Stimulated activated CD4-positive, alpha-beta T cell treated with anti-CD3 and anti-CD28 coated beads, Interleukin-2, amount 100 ng/mL, for 24 hours (primary cell): ENCODE measurements at places on chromosomes 6 and 20.

- no peak for DNase-seq
These were observed 627.3 kb downstream of the UTRN start for GRCh38 chr6:144912474-144912873.

GRCh38 chr6:23692184-23692583 lies 433.8 kb upstream of the NRSN1 start:
- DNase-seq = no peak

- DNase-seq = no peak
These were observed 38.6 kb downstream of the AKIRIN2 start for GRCh38 chr6:87663434-87663833.

DNA sequence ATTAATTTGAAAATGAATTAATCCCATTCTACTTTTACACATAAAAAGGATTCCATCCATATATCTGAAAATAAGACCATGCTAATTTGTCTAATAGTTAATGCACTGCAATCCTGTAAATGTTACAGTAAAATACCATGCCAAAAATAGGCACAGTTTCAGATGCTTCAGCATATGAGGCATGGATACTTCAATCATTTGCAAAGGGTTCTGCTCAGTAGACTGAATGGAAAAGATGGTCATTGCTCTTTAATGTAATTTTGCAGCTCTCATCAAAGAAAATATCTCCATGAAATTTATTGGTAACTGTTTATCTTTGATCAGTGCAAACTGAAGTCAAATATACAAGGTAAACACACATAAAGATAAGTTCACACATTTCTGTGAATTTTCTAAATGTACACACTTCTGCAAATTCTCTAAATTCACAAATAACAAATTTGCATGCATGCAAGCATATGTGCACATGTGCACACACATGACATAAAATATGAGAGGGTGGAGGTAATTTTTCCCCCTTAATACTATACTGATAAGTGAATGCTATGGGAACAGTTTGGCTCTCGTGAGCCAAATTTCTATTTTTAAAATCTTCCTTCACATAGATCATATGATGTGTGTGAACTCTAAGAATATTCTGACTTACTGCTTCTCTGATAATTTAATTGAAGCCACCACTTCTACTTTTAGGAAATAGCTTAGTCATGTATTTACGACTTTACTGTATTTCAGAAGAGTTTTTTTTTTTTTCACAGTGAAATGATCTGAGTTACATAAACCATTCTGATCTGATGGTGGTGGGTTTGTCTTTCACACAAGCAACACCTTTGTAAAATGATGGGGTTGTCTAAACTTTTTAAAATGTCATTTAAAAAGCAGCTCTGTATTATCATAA lies 996.8 kb upstream of the CITED2 start:
- DNase-seq = no peak

GRCh38 chr6:26452631-26453235 lies 5.0 kb upstream of the BTN2A1 start:
- no peak for DNase-seq

DNA sequence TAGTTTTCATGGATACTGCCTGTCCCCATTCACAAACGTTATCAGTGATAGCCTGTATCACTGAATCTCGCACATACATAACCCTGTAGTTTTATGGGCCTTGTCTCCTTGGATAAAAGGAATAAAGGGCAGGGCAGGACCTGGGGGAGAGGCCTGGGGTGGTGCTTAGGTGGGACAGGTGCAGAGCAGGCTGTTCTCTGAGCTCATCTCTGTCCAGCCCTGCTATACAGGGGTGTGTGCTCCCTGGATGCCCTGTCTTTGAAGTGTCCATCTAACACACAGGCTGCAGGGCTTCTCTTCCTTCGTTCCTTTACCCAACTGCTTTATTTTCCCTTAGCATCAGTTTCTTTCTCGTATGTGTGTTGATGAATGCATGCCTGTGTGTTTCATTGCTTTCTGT lies 26.4 kb downstream of the BRPF3 start:
- DNase-seq = no peak

DNA sequence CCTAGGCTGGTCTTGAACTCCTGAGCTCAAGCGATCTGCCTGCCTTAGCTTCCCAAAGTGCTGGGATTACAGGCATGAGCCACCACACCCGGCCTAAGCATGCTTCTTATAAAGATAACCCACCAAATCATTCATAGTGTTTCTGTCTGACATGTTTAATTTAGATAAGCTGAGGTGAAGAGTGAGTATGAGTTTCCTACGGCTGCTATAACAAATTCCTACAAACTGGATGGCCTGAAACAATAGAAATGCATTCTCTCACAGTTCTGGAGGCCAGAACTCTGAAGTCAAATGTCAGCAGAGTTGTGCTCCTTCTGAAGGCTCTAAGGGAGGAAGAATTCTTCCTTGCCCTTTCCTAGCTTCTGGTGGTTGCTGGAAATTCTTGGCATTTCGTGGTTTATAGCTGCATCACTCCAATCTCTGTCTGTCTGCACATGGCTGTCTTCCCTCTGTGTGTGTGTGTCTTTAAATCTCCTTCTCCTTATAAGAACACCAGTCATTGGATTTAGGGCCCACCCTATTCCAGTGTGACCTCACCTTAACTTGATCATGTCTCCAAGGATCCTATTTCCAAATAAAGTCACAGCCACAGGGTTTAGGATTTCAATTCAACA lies 29.9 kb downstream of the MAPK13 start:
- DNase-seq = no peak

GRCh38 chr6:110493253-110493800 lies 16.9 kb upstream of the SLC22A16 start:
- DNase-seq = no peak

- no peak for DNase-seq
These were observed 4.3 kb downstream of the CRIP3 start for GRCh38 chr6:43304361-43304760.

- DNase-seq = no peak
These were observed 33.8 kb downstream of the TBC1D7 start for GRCh38 chr6:13294499-13295069.

DNA sequence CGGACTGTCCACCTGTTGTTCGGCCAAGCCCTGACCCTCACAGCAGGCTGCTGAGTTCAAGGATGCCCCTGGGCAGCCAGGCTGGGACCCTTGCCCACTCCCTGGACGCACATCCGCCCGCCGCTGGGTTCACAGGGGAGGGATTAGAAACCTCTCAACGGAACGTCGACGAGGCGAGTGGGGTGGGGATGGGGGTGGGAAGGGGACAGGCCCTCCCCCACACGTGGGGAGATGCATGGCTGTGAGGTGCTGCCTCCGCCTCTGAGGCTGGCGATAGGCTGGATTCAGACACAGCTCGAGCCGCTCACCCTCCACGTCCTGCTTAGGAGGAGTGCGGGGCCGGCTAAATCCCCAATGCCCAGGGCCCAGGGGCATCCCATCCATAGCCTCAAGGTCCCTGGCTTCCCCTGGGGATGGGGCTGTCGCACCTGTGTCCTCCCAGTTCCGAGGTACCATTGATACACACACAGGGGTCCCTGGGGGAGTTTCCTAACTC lies 90.6 kb upstream of the BHLHE23 start:
- no peak for DNase-seq

GRCh38 chr6:160010067-160010466 lies 41.2 kb downstream of the IGF2R start:
- no peak for DNase-seq

GRCh38 chr6:112335736-112336135 lies 11.4 kb upstream of the RFPL4B start:
- DNase-seq = no peak

DNA sequence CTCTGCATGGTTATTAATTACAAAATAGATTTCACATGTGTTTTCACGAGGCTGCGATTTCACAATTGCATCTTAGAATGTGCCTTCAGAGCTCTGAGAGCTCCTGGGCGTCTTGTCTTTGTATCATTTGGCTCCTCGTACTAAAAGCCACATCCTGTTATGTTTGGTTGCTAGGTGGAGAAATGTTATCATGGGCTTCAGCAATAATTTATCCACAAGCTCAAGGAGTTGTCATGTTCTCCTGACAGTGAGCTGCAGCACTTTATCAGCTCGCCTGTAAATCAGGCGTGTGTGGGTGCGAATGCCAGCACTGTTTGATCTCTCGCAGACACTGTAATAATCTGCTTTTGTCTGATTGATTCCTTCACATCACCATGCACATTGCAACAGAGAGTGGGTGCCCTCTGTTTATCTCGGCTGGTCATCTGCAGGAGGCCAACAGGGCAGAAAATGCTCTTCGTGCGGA lies 218.6 kb upstream of the ZFP64 start:
- peak; percentile 10 for DNase-seq

- no peak for DNase-seq
These were observed 39.8 kb downstream of the BACH2 start for GRCh38 chr6:90256698-90257485.

- no peak for DNase-seq
These were observed 46.6 kb downstream of the DTNBP1 start for GRCh38 chr6:15616261-15616660.

DNA sequence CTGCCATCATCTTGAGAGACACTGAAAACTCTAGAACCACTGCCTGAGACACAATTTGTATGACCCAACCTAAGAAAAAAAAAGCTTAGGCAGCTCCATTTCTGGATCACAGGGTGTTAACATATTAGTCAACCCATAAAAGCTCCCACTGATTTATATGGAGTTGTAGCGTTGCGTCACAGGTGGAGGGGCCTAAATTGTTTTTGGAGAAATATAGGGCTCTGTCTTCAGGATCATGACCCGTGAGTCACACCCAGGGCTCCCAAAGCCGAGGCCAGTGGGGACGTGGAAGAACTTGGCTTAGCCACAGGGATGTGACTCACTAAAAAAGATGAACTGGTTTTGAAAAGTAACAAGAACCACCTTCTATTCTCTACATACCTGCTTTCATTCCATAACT lies 116.5 kb upstream of the BMP2 start:
- DNase-seq = no peak

GRCh38 chr20:63102721-63103375 lies 96.1 kb upstream of the BHLHE23 start:
- DNase-seq = peak; percentile 72

DNA sequence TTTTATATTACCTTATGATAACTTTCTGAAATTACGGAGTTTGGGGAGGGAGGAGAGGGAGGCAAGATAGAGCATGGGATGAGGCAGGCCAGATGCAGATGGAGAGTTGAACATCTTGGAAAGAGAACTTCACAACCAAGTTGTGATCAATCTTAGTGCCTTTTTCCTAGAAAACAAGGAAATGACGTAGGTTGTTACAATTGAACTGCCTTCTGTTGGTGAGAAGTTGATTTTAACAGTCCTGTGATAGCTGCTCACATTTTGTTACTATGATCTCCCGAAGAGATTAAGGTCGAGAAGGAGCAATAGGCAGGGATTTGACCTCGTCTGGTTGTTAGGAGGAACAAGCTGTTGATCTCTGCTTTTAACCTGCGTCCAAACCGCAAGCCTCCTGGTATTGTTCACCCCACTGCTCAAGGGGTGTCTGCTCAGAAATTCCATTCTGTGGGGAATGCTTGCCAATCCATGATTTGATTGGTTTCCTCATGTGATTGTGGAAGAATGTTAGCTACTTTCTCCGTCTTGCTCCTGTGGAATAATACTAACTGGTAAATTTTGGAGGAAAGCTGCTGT lies 35.1 kb downstream of the TIAM2 start:
- DNase-seq = no peak

GRCh38 chr6:140586426-140587061 lies 1212.1 kb upstream of the CITED2 start:
- no peak for DNase-seq

GRCh38 chr20:57582432-57583288 lies 21.8 kb downstream of the PCK1 start:
- no peak for DNase-seq

DNA sequence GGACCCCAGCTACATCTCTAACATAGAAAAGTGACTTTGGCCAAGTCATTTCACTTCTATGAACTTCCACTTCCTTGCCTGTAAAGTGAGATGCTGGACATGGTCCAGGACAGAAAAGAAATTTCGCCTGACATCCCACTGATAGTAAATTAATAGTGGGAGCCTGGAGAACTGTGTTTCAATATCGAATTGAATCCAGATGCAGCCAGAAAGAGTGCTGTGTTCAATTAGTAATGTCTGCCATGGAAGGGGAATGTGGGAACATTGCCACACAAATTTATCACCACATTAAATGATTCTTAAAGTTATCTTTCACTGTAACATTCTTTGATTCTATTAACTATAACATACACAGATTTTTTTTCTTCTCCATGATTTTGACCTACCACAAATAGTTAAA lies 255.0 kb downstream of the HACE1 start:
- no peak for DNase-seq

GRCh38 chr6:153537422-153537821 lies 406.3 kb upstream of the RGS17 start:
- DNase-seq = no peak

- no peak for DNase-seq
These were observed 266.7 kb upstream of the FLRT3 start for GRCh38 chr20:14604143-14604542.

GRCh38 chr6:11291582-11291981 lies 59.1 kb upstream of the NEDD9 start:
- no peak for DNase-seq

- no peak for DNase-seq
These were observed 464.8 kb downstream of the CBLN4 start for GRCh38 chr20:55540486-55540885.

- DNase-seq = peak; percentile 39
These were observed 43.7 kb downstream of the CDC5L start for GRCh38 chr6:44431118-44431725.

DNA sequence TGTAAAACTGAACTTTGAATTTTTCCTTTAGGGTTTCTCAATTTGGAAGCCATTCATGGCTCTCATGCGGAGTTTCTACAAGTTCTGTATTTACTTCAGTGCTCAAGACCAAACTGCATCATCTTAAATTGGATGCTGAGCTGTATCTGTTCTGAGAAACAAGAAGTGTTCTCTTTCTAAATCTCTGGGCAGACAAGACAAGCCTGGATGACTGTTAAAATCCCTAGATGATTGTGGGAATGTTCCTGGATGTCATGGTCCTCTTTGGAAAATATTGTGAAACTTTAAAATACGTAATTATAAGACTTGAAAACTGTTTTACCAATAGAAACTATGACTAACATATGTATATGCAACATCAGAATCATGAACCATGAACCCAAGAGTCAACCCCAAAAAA lies 6.2 kb upstream of the GCM1 start:
- no peak for DNase-seq

- DNase-seq = no peak
These were observed 173.1 kb downstream of the HS3ST5 start for GRCh38 chr6:114169763-114170162.

- DNase-seq = no peak
These were observed 33.3 kb upstream of the NKAIN2 start for GRCh38 chr6:123770247-123770949.
